ENCODE measurements at places on chromosomes 4 and X. TPM values are rescaled to one million over a fixed set of nuclear protein-coding genes. Genes with fewer than 3 reads are reported as not detected.

GRCh38 chrX:107707866-107708265, 67.7 kb downstream of the TSC22D3 start:
- no peak for DNase-seq

DNA sequence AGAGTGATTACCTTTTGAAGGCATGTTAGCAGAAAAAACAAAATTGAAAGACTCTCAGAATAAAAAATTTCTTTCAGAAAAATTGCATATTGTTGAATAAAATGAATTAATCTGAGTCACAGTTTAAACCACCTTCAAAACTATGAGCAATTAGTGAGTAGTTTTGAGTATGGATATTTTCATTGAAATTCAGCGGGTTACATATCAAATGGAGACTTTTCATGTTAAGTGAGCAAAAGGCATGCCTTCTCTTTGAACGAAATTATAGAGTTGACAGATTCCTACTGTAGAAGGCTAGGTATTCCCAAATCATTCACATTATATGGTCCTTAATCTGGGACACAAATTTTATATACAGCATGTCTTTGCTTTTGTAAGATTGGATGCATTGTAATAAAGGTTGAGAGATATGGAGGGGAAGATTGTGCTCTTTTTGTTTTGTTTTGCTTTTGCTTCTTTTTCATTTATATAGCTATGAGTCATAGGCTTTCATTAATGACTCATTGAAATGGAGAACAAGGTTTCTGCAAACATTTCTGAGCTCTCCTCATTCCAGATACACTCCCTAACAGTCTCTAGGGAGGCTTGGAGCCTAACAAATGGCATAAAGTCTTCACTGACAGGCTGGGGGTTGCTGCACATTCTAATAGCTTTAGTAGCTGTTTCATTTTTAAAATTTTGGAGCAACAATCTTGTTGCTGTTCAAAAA, 21.6 kb downstream of the PCDH18 start:
- no peak for DNase-seq

DNA sequence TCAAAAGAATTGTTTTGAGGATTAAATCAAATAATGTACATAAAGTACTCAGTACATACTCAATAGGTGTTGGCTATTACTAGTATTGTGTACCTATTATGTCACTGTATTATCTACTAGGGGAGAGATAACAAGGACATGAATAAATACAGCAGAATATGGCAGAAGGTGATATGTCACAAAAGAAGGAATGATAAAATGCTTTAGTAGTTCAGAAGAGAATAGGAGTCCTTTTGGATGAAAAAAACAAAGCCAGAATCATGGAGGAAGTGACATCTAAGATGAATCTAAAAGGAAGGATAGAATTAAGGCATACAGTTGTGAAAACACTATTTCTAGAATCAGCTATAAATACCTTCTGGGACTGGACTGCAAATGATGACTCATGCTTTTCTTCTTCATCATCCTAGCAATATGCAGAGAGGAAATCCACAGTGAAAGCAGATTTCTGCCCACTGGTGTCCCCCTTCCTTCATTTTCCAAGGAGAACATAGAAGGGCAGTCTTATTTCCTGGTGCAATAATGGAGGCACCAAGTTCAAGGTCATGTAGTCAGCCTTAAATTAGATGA, 98.7 kb downstream of the GLUD2 start:
- DNase-seq = no peak

DNA sequence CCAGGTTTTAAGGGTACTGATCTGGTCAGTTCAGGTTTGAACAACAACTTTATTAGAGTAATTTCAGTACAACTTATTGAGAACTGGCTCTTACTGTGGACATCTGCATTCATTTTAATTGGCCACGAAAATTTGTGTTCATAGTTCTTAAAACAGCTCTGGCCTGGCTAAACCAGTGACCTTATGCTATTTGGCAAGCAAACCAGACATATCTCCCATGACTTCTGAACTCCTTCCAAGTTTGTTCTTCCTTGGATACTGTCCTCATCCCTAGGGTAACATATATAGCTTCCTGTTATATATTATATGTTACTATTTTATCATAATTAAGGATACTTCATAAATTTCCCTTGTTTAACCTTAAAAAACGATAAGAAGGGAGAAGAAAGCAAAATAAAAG, 841.9 kb downstream of the TRAM1L1 start:
- no peak for DNase-seq

- no peak for DNase-seq
These were observed 5.8 kb upstream of the SRD5A3 start for GRCh38 chr4:55340266-55340665.

DNA sequence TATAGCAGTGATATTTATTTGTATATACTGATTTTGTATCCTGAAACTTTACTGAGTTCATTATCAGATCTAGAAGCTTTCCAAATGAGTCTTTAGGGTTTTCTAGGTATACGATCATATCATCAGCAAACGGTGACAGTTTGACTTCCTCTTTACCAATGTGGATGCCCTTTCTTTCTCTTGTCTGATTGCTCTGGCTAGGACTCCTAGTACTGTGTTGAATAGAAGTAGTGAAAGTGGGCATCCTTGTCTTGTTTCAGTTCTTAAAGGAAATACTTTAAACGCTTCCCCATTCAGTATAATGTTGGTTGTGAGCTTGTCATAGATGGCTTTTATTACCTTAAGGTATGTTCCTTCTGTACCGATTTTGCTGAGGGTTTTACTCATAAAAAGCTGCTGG, 37.5 kb downstream of the CBR4 start:
- no peak for DNase-seq

GRCh38 chr4:60020389-60020788, 1179.7 kb upstream of the ADGRL3 start:
- DNase-seq = no peak

GRCh38 chr4:165715989-165716388, 157.0 kb upstream of the TLL1 start:
- DNase-seq = no peak

GRCh38 chr4:72295966-72296557, 264.3 kb downstream of the NPFFR2 start:
- DNase-seq = no peak

DNA sequence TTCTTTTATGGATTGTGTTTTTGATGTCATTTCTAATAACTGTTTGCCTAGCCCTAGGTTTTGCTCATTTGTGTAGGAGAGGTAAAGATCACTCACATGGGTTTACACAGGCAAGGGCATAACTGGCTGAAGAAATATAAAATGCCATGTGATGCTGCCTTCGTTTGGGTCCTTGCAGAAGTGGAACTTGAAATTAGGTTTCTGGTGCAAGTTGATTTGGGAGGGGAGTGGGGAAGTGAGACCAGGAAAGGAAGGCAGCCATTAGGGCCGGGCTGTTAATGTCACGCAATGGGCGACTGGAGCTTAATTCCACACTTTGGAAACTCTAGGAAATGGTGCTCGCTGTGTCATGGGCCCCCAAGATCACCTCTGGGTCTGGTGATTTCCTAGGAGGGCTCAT, 14.5 kb downstream of the CLCN4 start:
- no peak for DNase-seq

GRCh38 chrX:16839852-16840460, 30.2 kb downstream of the RBBP7 start:
- DNase-seq = no peak

DNA sequence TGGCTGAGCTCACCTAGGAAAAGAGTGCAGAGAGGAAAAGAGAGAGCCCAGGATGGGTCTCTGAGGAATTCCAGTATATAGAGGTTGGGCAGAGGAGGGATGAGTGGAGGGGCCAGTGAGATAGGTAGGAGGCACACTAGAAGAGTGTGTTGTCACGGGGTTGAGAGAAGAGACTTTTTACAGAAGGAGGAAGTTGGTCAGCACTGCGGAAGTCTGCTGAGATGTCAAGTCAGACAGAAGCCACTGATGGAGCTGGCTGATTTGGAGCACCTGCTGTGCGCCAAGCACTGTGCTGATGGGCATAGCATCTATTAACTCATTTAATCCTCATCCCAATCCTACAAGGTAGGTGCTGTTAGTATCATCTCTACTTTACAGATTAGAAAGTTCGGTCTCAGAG, 60.4 kb downstream of the EFNB1 start:
- no peak for DNase-seq

DNA sequence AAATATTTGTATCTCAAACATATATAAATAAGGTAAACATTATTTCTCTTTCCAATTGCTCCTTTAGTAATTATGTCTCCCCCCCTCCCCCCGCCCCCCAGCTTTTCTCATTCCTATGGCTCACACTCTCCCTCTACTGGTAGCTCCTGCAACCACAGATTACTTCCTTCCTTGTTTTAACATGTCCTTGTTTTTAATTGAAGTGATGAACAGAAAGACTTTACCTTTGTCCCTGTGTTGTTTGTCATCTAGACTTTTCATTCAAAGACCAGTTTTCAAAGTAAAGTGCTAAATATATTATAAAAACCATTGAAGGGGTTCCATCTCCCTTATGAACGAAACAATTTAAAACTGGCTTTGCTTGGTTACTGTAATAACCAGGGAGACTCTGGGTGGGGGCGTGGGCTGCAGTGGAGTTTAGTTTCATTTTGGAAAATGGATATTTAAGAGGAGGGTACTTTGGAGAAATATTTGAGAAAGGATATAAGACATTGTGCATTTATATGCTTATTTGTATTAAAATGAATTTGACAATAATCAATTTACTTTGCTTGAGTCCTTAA, 352.9 kb downstream of the RAPGEF2 start:
- DNase-seq = no peak

DNA sequence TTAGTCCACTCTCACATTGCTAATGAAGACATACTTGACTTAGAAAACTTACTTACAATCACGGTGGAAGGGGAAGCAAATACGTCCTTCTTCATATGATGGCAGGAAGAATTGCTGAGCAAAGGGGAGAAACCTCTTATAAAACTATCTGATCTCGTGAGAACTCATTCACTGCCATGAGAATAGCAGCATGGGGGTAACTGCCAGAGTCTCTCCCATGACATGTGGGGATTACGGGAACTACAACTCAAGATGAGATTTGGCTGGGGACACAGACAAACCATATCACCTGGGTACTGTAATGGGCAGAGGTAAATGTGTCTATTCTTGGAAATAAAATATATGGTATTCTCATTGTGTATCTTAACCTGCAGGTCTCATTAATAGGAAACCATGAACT, 711.6 kb upstream of the GRID2 start:
- DNase-seq = no peak

GRCh38 chr4:2789793-2790582, 2.9 kb upstream of the SH3BP2 start:
- DNase-seq = no peak

GRCh38 chr4:46550471-46550870, 160.5 kb upstream of the GABRA2 start:
- DNase-seq = no peak

- no peak for DNase-seq
These were observed 16.4 kb downstream of the BANK1 start for GRCh38 chr4:101806914-101807313.

DNA sequence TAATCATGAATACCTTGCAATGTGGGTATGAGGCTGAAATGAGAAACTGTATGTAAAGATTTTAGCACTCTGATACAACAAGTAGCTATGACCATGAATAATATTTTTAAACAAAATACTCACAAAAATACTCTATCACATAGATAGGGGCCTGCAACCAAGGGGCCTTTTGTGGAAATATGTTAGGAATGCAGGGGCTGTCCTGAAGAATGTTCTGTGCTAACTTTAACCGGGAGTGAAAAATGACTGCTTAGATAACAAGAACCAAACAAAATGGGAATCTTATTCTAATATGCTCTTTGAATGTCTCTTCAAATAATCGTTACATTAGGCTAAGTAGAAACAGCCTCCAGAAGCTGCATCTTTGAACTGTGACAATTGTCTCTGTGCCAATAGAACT, 37.9 kb upstream of the GYPA start:
- no peak for DNase-seq

The C4orf51 gene
- not detected for total RNA-seq

The PPP1R2C gene
- total RNA-seq = not detected

The PPEF2 gene
- not detected for total RNA-seq

The NAP1L2 gene
- 3.8 TPM for total RNA-seq

The KLHL5 gene
- 47.4 TPM for total RNA-seq

The ASB11 gene
- total RNA-seq = not detected

The GATA1 gene
- not detected for total RNA-seq

The DTHD1 gene
- total RNA-seq = 1.1 TPM
